ENCODE measurements at places on chromosomes 16 and 17.
A peak's percentile ranks its signal among the peaks of the same experiment; 100 is the strongest.

- DNase-seq = no peak
These were observed 24.4 kb upstream of the ST6GALNAC1 start for GRCh38 chr17:76667786-76668453.

GRCh38 chr17:80337195-80337895 lies 76.7 kb downstream of the RNF213 start:
- no peak for DNase-seq

DNA sequence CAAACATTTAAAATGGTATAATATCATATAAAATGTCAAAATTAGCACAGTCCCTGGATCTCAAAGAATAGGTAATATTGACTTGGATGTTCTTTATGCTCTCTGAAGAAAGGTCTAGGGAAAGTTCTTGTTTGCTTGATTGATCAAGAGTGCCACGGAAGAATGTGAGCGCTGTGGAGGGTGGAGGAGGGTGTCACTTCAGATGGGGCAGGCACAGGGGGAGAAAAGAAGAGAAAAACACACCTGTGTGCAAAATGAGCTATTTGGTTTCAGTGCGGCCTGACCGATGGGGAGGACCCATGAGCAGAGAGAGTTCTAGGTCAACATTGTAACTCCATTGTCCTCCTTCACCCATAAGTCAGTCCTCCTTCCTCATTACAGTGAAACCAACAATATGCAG lies 8.8 kb upstream of the VPS4A start:
- DNase-seq = no peak

DNA sequence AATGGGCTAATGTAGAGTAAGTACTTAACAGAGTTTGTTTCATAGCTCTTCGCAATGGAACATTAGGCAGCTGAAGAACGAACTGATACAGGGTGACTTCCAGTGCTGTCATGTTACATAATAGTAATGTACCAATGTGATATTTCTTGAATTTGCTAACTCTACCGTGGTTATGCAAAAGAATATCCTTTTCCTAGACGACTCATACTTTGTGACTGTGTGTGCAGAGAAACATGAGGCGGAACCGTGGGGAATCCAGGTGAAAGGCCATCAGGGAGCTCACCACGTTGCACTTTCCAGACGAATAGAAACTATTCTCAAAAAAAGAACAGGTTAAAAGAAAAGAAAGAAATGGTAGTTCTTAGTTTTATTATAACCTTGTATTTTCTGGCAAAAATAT lies 13.2 kb downstream of the NOB1 start:
- DNase-seq = no peak

DNA sequence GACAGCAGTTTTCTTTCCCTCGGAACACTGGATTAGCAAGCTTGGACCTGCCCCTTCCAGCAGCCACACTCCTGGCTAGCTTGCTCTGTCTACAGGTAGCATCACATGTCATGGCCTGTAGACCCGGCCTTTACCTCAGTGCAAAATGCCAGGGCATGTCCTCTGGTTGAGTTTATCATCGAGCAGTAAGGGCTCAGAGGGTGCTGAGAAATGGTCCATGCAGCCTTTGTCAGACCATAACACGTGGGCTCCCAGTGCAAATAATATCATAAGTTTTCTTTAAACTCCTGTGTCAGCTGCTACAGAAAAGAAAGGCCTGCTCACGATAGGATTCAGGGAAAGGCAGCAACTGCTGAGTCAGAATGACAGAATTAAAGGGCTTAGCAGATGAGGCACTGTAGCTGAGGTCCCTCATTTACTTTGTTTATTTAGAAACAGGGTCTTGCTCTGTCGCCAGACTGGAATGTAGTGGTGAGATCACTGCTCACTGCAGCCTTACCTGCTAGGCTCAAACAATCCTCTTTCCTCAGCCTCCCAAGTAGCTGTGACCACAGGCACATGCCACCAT lies 8.0 kb upstream of the GNA13 start:
- DNase-seq = no peak

- DNase-seq = peak; percentile 17
These were observed 80.9 kb upstream of the STAC2 start for GRCh38 chr17:39306509-39307212.

GRCh38 chr17:76368545-76368944 lies 14.8 kb upstream of the PRPSAP1 start:
- no peak for DNase-seq

DNA sequence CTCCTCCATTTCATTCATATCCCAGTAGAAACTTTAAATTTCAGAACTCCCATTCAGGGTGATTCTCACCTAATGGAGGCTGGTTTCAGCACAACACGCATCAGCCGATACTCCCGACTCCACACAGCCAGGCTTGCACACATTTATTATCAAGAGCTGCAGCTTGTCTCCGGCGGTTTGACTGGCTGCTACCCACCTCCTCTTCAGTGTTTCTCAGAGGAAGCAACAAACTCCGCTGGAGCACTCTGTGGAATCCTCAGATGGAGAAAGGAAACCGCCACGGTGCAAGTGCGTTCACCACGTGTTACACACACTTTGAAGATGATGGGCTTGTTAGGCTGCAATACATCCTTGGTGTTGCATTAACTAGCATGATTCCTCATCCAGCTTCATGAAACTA lies 39.7 kb upstream of the NUDT7 start:
- DNase-seq = no peak

GRCh38 chr17:68205808-68206720 lies 41.8 kb upstream of the AMZ2 start:
- DNase-seq = no peak

- no peak for DNase-seq
These were observed 979 bp downstream of the ABHD15 start for GRCh38 chr17:29565643-29566472.

- DNase-seq = no peak
These were observed 1.2 kb upstream of the NARF start for GRCh38 chr17:82457073-82457928.

GRCh38 chr16:647173-647902 lies 1.8 kb upstream of the WDR90 start:
- no peak for DNase-seq

- DNase-seq = no peak
These were observed 21.6 kb downstream of the GAA start for GRCh38 chr17:80122926-80123505.

DNA sequence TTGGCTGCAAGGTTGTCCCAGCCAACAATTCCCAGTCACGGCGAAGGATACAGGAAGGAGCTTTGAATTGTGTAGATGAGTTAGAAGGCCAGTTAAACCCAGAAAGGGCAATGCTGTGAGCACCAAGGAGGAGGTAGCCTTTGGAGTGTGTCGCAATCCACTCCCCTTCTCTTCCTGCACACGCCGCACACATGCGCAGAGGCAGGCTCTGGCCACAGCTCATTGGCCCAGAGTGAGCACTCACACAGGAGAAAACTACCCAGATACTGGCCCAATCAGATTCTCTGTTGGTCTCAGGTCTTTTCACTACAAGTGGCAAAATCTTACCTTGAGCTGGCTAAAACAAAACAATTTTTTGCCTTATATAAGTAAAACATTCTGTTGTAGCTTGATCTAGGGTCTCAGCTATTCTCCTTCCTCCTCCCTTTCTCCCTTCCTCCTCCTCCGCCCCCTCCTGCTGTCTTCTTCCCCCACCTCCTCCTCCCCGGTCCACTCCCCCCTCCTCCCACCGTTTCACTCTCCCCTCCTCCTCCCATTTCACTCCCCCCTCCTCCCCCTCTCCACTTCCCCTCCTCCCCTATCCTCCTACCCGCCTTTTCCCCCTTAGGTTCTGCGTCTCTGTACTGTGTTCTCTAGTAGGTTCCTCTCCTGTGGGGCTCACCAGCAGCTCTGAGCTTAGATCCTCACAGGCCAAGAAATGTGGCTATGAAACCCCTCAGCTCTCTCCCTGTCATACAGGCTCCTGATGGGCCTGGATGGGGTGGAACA lies 344.9 kb downstream of the CPPED1 start:
- no peak for DNase-seq

GRCh38 chr17:79125503-79125902 lies 50.9 kb downstream of the ENGASE start:
- DNase-seq = no peak

GRCh38 chr16:8818504-8819270 lies 21.0 kb downstream of the PMM2 start:
- DNase-seq = no peak

DNA sequence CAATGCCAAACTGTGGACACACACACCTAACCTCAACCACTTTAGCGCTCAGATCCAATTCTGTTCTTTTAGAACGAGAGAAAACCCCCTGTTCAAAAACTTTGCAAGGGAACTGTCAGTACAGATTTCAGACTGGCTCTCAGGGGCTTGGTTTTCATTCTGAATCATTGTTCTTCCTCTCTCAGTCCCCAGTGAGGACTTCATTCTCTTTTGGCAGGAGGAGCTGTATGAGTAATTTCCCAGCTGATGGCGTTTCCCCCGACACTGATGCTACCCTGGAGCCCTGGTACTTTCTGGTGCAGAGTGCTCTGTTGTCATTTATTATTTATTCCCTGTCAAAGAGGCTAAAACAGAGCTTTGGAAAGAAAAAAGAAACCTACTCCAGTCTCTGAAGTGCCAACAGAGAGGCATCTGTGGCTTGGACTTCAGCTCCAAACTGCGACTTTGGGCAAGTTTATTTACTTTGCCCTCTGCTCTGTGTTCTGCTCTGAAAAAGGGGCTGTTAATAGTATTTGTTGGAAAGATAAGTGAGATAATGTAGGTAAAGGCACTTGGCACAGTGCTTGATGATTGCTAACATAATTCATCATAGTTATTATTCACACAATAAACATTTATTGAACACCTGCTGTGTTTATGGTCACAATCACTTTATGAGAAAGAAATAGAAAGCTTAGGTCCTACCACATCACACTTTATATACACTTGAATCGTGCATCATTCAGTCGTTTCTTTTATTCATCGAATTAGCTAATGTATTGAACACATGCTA lies 28.3 kb downstream of the ETV4 start:
- DNase-seq = no peak

DNA sequence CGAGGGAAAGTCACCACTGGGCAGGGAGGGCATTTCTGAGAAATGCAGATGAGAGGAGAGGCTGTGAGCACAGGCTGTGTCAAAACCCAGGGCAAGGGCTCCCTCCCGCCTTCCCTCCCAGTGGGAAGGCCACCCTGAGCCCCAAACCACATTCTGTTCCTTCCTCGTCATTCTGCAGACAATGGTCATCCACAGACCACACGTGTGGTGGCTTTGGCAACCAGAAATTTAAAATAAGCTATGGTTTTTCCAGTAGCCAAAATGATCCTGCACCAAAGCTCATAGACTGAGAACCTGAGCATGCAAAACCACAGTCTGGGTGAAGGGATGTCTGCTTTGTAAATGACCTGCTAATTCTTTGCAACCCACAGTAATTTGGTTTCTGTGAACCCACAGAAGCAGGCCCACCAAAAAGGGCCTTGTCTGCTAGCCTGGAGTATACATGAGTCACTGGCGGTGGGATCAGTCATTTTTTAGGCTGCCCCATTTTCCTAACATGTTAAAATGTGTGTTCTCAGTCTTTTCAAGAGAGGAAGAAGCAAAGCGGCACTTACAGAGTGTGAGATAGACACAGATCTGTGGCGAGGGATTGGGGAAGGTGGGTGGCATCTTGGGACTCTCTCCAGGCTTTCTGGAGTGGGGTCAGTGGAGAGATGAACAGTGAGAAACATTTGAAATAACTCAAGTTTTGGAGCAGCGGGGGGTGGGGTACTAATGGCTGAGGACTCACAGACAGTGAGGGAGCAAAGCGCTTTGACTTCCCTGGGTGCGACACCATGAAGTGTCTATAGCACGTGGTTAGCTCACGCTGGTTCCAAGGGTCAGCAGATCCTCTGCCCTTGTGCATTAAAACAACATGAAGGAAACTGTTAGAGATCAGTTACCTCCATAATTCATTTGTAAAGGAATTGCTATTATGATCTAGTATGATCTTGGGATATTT lies 20.5 kb downstream of the GRB7 start:
- DNase-seq = no peak

GRCh38 chr17:61135782-61136181 lies 263.9 kb upstream of the TBX2 start:
- DNase-seq = no peak

DNA sequence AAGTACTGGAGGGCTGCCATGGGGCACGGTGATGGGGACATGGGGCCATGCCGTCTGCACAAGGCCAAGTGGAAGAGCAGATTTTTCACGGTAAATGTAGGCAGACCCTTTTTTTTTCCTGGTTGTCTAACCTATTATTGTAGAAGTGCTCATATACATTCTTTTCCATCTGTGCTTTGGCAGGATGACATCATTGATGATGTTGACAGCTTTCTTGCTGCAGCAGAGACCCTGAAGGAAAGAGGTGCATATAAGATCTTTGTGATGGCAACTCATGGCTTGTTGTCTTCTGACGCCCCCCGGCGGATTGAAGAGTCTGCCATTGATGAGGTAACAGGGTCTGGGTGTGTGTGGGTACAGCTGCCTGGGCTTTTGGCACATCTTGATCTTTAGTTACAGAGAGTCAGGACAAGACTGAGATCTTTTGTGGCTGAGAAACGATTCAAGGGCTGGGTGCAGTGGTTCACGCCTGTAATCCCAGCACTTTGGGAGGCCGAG lies 23.3 kb upstream of the SLC5A10 start:
- no peak for DNase-seq

GRCh38 chr16:4414187-4414917 lies 2.0 kb downstream of the CORO7 start:
- DNase-seq = no peak

DNA sequence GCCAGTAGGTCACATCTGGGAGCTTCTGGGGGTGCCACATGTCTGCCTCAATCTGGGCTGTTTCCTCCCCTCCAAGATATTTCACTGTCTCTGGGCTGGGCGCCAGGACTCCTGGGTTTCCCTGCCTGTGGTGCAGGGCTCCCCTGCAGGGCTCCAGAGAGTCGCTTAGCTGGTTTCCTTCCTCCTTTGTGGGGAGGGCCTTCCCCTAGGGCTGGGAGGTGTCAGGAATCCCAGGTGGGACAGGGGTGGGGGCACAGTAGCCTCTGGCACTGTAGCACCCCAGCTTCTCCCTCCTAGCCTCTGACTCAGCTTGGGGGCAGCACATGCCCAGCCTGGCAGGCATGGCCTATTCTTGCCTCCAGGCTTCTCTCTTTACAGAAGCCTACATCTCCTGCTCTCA lies 2.6 kb downstream of the RARA start:
- no peak for DNase-seq

DNA sequence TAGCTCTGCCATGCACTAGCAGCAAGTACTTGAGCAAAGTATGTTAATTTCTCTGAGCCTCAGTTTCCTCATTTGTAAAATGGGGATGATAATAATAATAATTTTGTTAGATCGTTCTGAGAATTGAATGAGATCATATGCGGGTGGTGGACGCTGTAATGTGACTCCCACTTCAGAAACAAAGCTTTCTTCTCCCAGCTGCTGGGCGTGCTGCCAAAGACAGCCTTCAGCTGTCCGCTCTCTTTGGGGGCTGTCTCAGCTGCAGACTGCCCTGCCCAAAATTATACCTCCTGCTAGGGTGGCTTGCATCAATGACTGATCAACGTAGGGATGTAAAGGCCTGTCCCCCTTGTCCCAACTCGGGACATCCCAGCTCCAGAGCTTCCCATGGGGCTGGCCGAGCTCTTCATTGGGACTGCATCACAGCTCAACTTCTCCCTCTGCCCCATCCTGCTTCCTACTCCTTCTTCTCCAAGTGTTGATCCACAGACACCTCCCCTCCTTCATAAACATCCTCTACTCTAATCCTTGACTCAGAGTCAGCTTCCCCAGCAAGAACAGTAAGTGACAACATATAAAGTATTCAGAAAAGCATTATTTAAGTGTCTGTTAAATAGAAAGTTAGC lies 30.7 kb upstream of the CDH5 start:
- DNase-seq = no peak

- no peak for DNase-seq
These were observed 136.4 kb upstream of the TMEM97 start for GRCh38 chr17:28182559-28182958.

Data from AG04449 (cell line).